GM12878 (cell line): ENCODE measurements at places on chromosomes 4 and X. TPM values are rescaled to one million over a fixed set of nuclear protein-coding genes. Genes with fewer than 3 reads are reported as not detected.

- no peaks in the 10 kb centered on the region for H3K4me1 ChIP-seq
- no peaks in the 10 kb centered on the region for H3K36me3 ChIP-seq
- 0 out of 2 replicates have a peak, but pooled peaks cover 5% of the 10 kb centered on the region for H3K27me3 ChIP-seq
- no peak for DNase-seq
Observed at GRCh38 chr4:76003035-76003434, 4.3 kb downstream of the CXCL9 start.

GRCh38 chrX:116185163-116185562, 14.6 kb downstream of the AGTR2 start:
- no peaks in the 10 kb centered on the region for H3K36me3 ChIP-seq
- no peak for DNase-seq
- H3K27ac ChIP-seq: no peak overlapping the region
- no peaks in the 10 kb centered on the region for H3K27me3 ChIP-seq

DNA sequence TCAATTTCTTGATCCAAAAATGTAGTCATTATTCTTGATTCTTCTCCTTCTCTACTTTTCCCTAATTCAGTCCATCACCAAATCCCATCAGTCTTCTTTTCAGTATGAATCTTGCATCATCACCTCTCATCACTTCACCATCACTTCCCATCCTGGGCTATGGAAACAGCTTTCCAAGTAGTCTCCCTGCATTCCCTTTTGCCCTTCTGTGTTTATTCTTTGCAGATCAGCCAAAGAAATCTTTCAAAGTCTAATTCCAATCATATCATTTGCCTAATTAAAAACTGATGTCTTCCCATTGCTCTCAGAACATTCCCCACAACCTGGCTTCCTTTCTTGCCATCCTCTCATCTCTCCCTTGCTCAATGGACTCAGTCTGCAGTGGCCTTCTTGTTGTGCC, 201.7 kb upstream of the ADAMTS3 start:
- H3K4me1 ChIP-seq: no peaks in the 10 kb centered on the region

- H3K4me3 ChIP-seq: no peak overlapping the region
- no peak for DNase-seq
- H3K36me3 ChIP-seq: no peaks in the 10 kb centered on the region
- H3K27me3 ChIP-seq: no peaks in the 10 kb centered on the region
- H3K27ac ChIP-seq: no peak overlapping the region
Observed at GRCh38 chr4:156521631-156522030, 450.0 kb downstream of the PDGFC start.

DNA sequence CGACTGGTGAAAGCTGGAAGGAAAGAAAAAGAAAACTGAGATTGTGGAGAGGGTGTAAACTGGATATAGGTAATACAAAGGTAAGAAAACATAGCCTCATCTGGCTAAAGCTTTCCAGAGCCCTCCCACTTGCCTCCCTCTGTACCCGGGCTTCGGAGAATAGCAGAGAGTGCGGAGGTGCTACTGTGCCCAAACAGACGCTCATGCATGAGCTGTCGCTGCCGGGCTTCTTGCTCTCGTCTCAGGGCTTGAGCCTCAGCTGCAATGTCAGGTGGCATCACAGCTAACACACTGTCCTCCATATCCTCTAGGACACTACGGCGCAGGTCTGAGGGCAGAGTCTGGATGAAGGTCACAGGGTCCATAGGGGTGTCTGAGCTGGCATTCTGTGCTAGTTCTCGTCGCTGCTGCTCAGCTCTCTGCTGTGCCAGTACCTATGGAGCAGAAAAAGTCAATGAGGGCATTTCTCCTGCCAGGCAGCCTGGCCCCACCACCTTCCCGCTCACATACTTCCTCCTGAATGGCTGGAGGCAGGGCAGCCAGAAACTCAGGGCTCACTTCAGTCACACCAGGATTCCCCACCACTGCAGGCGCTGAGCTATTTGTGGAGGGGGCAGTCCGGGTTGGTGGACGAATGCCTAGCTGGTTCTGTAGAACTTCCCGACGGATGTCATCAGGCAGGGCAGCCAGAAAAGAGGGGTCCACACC, 116.7 kb upstream of the HSD17B10 start:
- H3K4me3 ChIP-seq: no peak overlapping the region
- H3K4me1 ChIP-seq: no peaks in the 10 kb centered on the region
- H3K27ac ChIP-seq: no peak overlapping the region
- DNase-seq: no peak

DNA sequence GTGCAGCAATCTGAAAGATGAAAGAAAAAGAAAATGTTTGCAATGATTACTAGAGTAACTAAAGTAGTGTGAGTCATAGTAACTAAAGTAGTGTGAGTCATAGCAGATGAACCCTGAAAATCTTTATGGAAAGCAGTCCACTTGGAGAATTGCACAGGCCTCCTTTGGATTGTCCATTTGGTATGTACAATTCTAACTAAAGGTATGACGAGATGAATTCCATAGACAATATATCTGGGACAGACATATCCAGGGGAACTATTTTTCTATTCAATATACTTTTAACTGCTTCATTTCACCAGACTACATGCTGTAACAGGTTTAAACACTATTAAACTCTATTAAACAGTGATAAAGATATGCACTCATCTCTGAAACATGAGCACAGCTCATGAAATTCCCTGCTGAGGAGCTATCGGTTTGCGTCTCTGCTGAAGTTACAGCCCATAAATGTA, 798.7 kb downstream of the PCDH7 start:
- no peak for DNase-seq
- no peaks in the 10 kb centered on the region for H3K36me3 ChIP-seq
- H3K4me3 ChIP-seq: no peak overlapping the region
- H3K27me3 ChIP-seq: no peaks in the 10 kb centered on the region
- H3K4me1 ChIP-seq: no peaks in the 10 kb centered on the region
- no peak overlapping the region for H3K27ac ChIP-seq

GRCh38 chrX:110722135-110722534, 73.5 kb downstream of the CHRDL1 start:
- no peak for DNase-seq
- no peak overlapping the region for H3K27ac ChIP-seq

- no peaks in the 10 kb centered on the region for H3K4me1 ChIP-seq
- H3K4me3 ChIP-seq: no peak overlapping the region
- H3K27ac ChIP-seq: no peak overlapping the region
- H3K27me3 ChIP-seq: no peaks in the 10 kb centered on the region
Observed at GRCh38 chr4:88435987-88436693, 20.8 kb upstream of the HERC5 start.

Gene EXOC1L
- total RNA-seq: not detected in 2 replicates

Gene PRR27
- total RNA-seq: not detected in 2 replicates

Gene PRKG2
- total RNA-seq: not detected in 2 replicates

Gene ZFX
- total RNA-seq: 36.7 and 40.9 TPM in 2 replicates

Gene NEXMIF
- total RNA-seq: 7.2 and 7.4 TPM in 2 replicates

Gene PF4V1
- not detected in 2 replicates for total RNA-seq
